ENCODE measurements at places on chromosomes 2 and 18.
A peak's percentile ranks its signal among the peaks of the same experiment; 100 is the strongest.

- DNase-seq = no peak
Measured at GRCh38 chr18:32730068-32730467, 42.8 kb downstream of the KLHL14 start.

GRCh38 chr2:55883829-55884228 is 39.8 kb downstream of the EFEMP1 start:
- no peak for DNase-seq

DNA sequence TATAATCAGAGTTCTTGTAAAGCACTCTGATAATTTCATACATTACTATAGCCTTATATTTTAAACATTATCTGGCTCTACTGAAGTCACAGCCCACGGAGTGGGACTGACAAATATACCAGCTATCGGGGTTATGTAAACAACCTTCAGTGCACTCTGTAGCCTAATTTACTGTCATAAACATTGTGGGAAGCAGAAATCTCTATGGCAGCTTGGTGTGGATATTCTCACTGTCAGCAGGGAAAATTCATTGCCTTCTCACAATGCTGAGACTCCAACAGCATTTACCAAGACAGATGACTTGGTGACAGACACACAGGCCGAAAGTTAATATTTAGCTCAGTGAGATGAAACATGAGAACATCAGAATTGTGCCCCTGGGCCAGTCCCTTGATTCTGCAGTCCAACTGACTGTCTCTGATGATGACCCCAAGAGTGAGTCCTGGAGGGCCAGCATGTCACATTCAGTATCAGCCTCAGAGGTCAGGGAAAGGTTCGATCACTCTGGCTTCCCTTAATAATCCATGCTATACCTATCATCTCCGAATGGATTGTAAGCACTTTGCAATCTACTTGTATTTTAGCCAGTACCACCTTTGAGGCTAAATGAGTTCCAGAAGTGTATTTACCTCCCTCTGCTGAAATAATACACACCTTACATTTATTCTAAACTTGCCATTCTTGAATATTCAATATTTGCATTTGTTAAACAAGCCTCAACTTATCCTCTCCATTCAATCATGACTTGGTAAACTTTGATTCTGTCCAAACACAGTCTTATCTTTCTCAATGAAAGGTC is 146.2 kb upstream of the OSR1 start:
- DNase-seq = no peak

- no peak for DNase-seq
Measured at GRCh38 chr2:120596191-120596811, 139.4 kb upstream of the GLI2 start.

GRCh38 chr2:143513081-143513480 is 383.9 kb downstream of the ARHGAP15 start:
- DNase-seq = peak; percentile 73

- DNase-seq = no peak
Measured at GRCh38 chr2:552906-553305, 124.3 kb downstream of the TMEM18 start.

GRCh38 chr2:40199771-40200170 is 252.1 kb downstream of the SLC8A1 start:
- DNase-seq = peak; percentile 63

- DNase-seq = no peak
Measured at GRCh38 chr2:188122985-188123384, 168.7 kb upstream of the GULP1 start.

- DNase-seq = no peak
Measured at GRCh38 chr2:68646303-68646702, 2.9 kb downstream of the PROKR1 start.

- DNase-seq = peak; percentile 91
Measured at GRCh38 chr2:138060301-138060635, 96.0 kb downstream of the HNMT start.

GRCh38 chr2:229997565-229997964 is 71.2 kb downstream of the SLC16A14 start:
- no peak for DNase-seq

GRCh38 chr18:23521271-23521670 is 18.0 kb downstream of the RMC1 start:
- no peak for DNase-seq

GRCh38 chr2:64137567-64137966 is 6.7 kb downstream of the PELI1 start:
- DNase-seq = no peak

DNA sequence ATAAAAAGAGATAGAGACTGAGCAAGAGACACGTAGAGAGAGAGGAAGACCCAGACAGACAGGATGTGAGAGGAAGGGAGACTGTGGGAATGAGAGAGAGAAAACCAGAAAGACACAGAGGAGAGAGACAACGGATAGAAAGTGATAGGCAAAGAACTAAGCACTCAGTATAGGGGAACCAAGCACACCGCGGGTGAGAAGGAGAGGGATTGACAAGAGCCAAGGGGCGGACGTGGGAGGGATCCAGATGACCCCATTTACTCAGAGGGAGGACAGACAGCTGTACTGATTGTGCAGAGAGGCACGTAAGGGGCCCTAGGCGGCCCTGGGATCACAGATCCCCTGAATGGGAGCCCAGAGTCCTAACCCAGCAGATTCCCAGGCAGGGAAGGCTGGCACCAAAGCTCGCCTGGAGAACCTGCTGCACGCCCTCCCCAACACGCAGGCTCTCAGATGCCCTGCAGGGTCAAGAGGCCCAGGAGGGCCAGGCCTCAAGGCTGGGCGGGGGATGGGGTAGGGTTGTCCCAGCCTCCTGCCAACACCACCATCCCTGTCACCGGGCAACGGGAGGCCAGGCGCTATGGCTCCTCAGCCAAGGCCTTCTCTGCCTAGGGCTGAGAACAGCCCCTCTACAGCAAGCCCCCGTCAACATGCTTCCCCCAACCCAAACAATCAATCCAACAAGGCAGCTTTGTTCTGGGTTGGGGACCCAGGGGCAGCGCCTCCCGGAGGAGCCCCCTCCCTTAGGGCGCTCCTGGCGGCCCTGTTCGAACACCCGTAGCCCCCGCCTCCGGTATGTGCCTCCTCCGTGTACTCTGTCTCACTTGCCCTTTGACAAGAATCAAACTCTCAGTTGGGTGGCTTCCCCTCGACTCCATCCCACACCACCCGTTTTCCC is 579 bp downstream of the LOXL3 start:
- DNase-seq = peak; percentile 32

- no peak for DNase-seq
Measured at GRCh38 chr2:188965563-188965962, 8.6 kb upstream of the COL3A1 start.

- DNase-seq = no peak
Measured at GRCh38 chr2:239942090-239942489, 83.1 kb downstream of the NDUFA10 start.

GRCh38 chr2:241635756-241636155 is 1.2 kb downstream of the THAP4 start:
- DNase-seq = peak; percentile 27

DNA sequence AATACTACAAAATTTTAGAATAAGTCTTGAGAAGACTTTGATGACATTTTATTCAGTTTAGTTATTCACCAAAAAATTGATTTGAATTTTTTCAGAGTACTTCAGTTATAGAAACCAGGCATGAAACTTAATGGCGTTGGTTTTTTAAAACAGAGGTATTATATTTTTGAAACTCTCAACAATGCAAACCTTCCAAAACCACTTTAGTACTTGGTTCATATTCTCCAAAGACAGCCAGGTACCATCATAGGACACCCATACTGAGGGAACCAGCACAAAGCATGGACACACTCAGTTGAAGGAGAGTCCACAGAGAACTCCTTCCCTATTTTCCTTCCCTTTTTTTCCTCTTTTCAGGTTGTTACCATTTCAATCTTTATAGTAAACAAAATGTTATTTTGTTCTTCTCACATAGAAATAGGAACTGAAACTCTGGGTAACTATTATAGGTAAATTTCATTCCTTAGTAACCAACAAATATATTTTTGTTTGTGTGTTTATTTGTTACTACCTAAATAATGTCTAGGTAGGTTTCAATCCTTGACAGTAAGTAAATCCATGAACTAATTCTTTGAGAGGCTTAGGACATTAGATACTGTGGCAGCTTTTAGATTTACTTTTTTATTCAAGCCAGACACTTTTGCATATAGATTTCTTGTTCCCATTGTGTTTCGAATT is 95.8 kb downstream of the TMEFF2 start:
- no peak for DNase-seq

DNA sequence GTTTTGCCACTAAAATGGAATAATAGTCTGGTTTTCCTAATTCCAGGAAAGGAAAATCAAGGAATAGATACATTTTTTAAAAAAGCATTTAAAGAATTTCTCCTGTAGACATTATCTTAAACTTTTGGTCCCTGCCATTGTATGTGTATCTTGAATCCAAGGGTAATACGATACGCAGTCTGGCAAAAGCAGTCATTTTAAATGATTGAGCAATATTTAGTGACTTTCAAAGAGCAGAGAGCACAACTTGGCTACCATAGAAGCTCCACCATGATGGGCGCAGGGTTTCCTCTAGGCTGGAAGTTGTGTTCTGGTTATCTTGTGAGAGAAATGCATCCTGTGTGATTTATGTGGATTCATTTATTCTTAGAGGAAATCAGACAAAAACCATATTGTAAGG is 92.9 kb downstream of the NEDD4L start:
- DNase-seq = no peak

GRCh38 chr2:66702301-66702700 is 267.4 kb downstream of the MEIS1 start:
- DNase-seq = no peak

- no peak for DNase-seq
Measured at GRCh38 chr2:205293559-205293958, 388.7 kb upstream of the NRP2 start.

DNA sequence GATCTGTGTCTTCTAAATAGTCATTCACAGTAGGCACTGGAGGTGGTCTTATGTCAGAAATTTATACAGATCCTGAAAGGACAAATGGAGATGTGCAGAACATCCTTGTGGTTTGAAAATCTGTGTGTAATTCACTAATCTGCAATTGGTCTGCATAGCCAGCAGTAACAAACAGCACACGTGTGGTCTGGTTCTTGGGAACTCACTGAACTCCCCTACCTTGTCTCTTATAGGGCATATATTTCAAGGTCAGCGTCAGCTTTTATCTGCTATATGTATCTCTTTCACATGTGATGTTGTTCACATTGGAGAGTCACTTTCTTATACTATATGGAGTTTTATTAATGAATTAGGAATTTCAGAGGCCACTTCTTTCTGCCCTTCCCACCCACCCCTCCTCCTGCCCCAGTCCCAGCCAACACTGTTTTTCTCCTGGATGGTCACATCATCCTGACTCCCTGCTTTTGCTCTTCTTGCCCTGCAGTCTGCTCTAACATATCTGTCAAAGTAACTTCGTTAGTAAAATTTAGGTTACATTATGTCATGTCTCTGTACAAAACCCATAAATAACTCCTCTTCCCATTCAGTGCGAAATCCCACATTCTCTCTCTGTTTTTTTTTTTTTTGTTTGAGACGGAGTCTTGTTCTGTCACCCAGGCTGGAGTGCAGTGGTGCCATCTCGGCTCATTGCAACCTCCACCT is 35.4 kb upstream of the CABYR start:
- DNase-seq = peak; percentile 14

All from fibroblast of mammary gland (primary cell).